ENCODE measurements at places on chromosomes 4 and X. TPM values are rescaled to one million over a fixed set of nuclear protein-coding genes. Genes with fewer than 3 reads are reported as not detected.
A peak's percentile ranks its signal among the peaks of the same experiment; 100 is the strongest.

- peak; percentile 37 for DNase-seq
- peaks cover 37% of the 10 kb centered on the region for H3K36me3 ChIP-seq
- H3K27me3 ChIP-seq = no peaks in the 10 kb centered on the region
- no peak overlapping the region for H3K4me3 ChIP-seq
- peaks cover 4% of the 10 kb centered on the region for H3K4me1 ChIP-seq
Measured at GRCh38 chrX:314781-315595, 3.6 kb downstream of the GTPBP6 start.

DNA sequence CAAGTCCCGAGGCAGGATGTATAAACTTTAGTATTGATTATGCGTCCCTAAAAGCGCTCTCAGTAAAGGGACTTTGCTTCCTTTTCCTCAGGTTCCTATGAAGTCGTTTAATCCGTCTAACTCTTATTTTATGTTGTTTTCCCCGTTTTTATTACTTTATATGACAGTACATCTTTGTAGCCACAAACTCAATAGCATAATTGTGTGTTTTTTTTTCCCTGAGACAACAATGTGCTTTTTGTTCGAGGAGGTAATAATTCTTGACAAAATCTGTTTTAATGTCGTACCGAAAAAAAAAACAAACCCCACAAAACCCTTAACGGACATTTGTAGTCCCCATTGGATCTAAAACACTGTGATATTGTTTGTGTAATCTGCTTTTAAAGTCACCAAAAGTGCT, 17.9 kb upstream of the PPP2R3B start:
- H3K27me3 ChIP-seq = no peaks in the 10 kb centered on the region
- H3K4me3 ChIP-seq = no peak overlapping the region
- DNase-seq = no peak
- H3K27ac ChIP-seq = no peak overlapping the region

GRCh38 chrX:45735571-45735970, 534.9 kb upstream of the DIPK2B start:
- H3K4me3 ChIP-seq = no peak overlapping the region
- no peak for DNase-seq
- H3K4me1 ChIP-seq = no peaks in the 10 kb centered on the region
- no peaks in the 10 kb centered on the region for H3K36me3 ChIP-seq

DNA sequence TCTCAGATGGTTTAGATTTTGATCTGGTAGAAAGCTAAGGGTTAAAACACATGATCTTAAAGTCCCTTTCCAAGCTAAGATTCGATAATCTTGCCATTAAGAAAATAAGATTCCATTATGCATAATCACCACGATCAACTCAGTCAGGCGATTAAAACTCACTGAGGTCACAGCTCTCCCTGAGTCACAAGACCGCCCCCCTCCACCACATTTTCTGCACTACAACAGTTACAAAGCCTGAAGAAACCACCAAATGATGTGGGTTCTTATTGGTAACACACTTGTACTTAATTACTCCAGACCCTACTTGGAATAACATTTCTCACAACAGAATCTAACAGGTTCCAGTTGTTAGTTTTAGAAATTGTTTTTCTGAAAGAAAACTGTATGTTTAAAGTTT, 62.8 kb downstream of the SH3KBP1 start:
- DNase-seq = no peak
- no peak overlapping the region for H3K27ac ChIP-seq
- no peaks in the 10 kb centered on the region for H3K36me3 ChIP-seq

GRCh38 chrX:46381630-46382029, 163.6 kb downstream of the ZNF674 start:
- H3K27me3 ChIP-seq = no peaks in the 10 kb centered on the region
- no peaks in the 10 kb centered on the region for H3K4me1 ChIP-seq
- no peak overlapping the region for H3K4me3 ChIP-seq
- H3K36me3 ChIP-seq = no peaks in the 10 kb centered on the region

- H3K4me3 ChIP-seq = peak overlapping the region; percentile 88
- DNase-seq = no peak
- no peaks in the 10 kb centered on the region for H3K27me3 ChIP-seq
- peaks cover 4% of the 10 kb centered on the region for H3K4me1 ChIP-seq
- H3K27ac ChIP-seq = no peak overlapping the region
Measured at GRCh38 chr4:24582235-24582832, 2.0 kb downstream of the DHX15 start.

The ADGRG4 gene
- not detected for total RNA-seq
